Effector memory CD8-positive, alpha-beta T cell (primary cell): ENCODE measurements at places on chromosomes 3 and 15.
A peak's percentile ranks its signal among the peaks of the same experiment; 100 is the strongest.

GRCh38 chr3:65685621-65686235 is 353.0 kb downstream of the MAGI1 start:
- no peak for DNase-seq

GRCh38 chr3:126211569-126211968 is 31.2 kb upstream of the ALDH1L1 start:
- DNase-seq: no peak

DNA sequence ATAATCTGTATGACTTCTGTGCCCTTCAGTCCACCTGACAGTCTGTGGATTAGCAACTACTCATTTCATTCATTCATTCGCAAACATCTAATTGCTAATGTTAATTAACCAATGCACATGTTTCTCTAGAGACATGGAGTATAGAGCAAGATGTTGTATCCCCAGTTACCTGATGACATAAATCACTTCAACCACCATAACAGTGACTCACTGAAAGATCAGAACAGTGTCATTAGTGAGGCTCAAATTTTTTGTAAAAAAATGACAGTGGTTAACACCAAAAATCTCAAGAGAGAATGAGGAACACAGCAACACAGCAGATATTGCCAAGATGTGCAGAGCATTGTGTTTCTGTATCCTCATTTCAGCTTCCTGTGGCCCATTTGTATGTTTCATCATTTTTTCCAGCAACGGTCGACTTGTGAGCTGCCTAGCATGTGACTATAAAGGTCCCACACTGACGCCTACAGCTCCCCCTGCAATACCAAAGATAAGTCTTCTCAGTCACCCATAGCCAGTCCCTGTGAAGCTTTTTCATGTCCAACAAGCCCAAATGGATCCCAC is 3.7 kb upstream of the PLD1 start:
- DNase-seq: peak; percentile 10

DNA sequence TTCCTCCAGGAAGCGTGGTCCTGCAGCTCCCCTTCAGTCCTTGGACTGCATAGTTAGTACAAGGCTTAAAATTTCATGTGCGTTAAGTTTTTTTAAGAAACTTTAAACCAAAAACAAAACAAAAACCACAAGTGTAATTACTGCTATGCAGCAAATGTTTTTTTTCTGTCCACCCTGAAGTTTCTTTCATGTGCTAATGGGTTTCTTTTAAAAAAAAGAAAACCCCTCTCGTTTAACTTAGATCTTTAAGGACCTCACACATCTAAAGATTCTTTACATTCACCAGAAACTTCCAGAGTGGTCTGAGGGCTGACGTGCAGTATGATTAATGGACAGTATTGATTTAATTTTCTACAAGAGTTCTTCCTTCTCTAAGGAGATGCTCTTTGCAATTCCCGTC is 72.0 kb upstream of the PYGO1 start:
- no peak for DNase-seq

DNA sequence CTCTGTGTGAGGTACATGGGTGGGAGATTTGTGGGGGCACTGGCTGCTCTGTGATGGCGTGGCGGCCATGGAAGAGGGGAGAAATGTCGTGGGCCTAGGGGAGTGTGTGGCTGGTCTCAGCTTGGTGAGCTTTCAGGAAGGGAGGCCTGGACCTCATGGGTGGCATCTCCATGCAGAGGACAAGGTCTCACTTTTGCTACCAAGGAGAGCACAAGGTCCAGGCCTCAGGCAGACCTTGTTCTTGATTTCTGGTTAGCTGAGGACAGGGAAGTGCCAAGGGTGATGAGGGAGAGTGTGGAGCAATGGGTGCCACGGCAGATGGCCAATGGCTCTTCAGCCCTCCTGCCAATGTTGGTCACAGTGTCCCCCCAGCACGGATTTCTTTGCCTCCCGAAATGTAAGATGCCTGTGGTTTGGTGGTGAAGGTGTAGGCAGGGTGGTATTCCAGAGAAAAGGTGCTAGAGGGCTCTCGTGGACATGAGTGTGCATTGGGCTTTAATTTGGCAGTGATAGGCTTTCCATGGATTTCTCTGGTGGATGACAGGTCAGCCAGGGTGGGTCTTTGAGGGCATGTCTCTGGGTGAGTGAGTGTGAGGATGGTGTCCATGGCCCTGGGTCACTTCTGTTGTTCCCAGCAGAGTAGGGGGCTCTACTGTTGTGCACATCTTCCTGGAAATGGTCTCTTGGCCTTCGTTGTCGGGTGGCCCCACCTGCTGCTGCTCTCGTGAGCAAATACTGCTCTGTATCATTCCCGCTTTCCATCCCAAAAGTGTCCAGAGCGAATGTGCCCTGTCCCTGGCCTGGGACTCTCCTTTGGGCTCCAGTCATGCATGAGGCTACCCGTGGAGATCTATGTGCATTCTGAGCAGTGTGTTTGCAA is 108.0 kb downstream of the SNRPN start:
- DNase-seq: no peak

GRCh38 chr3:196186651-196187573 is 24.3 kb downstream of the ZDHHC19 start:
- no peak for DNase-seq

DNA sequence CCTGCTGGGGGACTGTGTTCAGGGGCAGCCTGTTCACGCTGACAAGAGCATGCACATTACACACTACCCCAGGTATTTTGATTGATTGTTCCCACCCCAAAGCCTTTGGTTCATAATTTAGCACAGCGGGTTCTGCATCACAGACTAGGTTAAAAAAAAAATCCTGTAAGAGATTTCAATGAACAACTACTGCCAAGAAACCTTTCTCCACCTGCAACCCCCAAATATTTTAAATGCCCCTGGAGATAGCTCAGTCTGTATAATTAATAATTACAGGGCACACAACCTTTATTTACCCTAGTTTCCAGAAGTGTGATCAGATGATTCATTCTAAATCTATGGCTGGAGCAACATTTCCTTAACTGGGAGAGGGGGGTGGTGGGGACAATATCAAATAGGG is 87.6 kb downstream of the NR2F2 start:
- no peak for DNase-seq

DNA sequence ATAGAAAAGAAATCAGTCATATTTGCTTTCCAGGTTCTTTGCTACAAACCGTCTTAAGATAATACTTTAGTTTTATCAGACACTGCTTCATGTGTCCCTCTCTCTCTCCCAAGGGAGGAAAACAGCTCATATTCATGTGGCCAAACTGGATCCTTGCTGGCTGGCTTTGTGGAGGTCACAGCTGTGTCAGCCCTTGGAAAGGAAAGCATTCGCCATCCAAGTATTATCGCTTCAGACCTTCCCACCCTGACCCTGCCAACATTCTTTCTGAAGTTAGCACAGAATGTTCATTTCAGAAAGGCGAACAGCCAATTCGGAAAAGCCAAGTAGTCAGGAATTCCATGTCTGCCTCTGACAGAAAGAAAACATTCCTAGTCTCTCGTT is 213.6 kb downstream of the FEZF2 start:
- DNase-seq: no peak

- DNase-seq: no peak
These were observed 68.7 kb downstream of the CGNL1 start for GRCh38 chr15:57444877-57445513.

DNA sequence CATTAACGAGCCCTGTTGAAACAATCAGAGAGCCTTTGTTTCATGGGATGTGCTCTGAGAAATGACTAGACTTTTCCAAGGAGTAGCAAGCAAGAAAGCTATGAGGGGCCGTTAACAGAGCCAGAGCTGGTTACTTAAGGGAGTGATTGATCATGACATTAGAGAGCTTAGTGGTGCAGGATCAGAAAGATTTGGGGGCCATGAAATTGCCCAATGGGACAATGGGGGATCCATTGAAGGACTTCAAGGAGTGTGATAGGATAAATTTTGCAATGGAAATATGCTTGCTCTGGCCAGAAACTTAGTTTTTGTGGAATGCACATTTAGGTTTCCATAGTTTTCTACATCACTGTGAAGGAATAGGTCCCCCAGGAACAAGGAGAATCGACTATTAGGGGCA is 45.6 kb downstream of the LRRC3B start:
- no peak for DNase-seq

DNA sequence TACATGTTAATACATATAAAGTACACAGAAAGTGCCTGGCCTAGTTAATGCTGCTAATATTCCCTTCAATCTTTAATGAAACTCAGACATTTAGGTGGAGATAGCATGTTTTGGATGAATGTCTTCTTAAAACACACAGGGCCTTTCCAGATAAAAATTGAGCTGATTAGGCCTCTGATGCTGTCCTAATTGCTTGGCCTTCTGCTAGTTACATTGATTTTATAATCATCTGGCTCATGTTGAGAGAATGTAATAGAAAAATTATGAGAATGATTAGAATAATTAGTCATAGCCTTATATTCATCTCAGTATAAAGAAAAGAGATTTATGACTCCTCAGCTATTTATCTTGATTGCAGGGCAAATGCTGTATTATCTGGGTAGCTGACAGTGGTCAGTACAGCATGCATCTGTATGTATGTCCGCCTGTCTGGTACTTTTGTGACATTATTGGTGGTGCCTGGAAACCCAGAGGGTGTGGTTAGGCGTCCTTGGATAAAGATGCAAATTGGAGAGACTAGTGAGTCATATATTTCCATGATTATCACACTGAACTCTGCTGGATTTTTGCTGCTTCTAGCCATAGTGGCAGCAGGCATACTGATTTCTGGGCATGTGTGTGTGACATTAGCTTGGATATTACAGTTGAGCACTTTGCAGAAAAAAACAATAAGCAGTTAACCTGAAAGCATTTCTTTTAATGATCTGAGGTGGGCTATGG is 120.8 kb downstream of the FEZF2 start:
- no peak for DNase-seq

DNA sequence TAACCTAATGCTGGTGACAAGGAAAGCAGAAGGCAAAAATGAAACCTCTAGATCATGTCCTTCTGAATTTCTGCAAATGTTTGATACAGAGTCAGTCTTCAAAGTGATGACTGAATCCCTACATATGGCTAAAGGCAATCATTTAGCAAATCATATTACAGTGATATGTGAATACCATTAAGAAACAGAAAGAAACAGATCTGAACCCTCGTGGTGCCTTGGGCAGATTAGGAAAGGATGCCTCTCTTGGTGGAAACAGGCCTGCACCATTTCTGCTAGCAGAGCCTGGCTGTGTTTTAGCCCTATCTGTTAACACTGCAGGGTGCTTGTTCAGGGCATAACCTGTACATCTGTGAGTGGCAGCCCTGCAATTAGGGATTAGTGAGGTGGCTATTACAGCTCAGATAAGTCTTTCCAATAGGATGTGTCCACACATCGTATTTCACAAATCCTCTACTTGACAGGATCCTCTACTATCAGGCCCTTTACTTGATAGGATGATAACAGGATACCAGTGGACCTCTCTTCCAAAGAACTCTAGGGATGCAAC is 12.1 kb downstream of the SEC22C start:
- DNase-seq: no peak

GRCh38 chr3:128338536-128339330 is 128.0 kb downstream of the DNAJB8 start:
- DNase-seq: no peak

GRCh38 chr3:86990734-86991481 is at the start of gene VGLL3:
Gene VGLL3 (minus strand): TSS chr3:86991149. CDS start chr3:86990743, 406 bp downstream.
- DNase-seq: no peak

GRCh38 chr3:106692624-106693023 is 684.6 kb upstream of the CCDC54 start:
- no peak for DNase-seq

DNA sequence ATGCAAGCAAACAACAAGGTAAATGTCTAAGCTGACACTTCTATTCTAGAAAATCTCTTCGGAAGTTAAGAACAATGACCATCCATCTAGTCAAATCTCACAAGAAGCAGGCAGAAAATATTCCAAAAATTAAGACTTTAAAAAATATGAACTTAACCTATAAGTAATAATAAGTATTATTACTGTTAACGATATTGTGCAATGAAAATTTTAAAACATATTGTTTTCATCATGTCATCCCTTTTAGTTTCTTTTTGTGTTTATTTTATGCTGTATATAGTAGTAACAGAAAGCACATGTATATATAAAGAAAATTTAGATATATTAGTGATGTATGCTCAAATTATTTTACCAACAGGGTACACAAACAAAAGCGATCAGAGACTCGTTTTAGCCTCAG is 4.1 kb downstream of the HDGFL3 start:
- no peak for DNase-seq

GRCh38 chr3:115523458-115523857 is 99.9 kb upstream of the GAP43 start:
- no peak for DNase-seq

- DNase-seq: no peak
These were observed 182.6 kb downstream of the WDR72 start for GRCh38 chr15:53576841-53577240.

DNA sequence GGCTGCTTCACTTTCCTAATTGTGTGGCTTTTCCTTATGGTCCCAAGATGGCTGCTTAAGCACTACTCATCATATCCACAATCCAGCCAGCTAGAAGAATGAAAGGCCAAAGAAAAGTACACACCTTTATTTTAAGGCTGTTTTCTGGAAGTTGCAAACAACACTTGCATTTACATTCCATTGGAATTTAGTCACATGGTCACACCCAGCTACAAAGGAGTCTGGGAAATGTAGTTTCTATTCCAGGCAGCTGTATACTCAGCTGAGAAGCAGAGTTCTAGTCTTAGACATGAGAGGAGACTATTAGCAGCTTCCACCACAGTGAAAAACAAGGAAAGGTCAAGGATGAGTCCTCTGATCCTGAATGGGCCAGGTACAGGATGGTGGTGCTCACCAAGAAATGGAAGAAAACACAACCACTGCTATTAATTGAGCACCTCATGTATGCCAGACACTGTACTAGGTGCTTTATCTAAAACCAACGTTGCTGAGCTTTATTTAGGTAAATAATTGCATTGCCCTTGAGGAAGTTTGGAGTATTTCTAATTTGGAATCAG is 28.0 kb upstream of the ATG7 start:
- no peak for DNase-seq

DNA sequence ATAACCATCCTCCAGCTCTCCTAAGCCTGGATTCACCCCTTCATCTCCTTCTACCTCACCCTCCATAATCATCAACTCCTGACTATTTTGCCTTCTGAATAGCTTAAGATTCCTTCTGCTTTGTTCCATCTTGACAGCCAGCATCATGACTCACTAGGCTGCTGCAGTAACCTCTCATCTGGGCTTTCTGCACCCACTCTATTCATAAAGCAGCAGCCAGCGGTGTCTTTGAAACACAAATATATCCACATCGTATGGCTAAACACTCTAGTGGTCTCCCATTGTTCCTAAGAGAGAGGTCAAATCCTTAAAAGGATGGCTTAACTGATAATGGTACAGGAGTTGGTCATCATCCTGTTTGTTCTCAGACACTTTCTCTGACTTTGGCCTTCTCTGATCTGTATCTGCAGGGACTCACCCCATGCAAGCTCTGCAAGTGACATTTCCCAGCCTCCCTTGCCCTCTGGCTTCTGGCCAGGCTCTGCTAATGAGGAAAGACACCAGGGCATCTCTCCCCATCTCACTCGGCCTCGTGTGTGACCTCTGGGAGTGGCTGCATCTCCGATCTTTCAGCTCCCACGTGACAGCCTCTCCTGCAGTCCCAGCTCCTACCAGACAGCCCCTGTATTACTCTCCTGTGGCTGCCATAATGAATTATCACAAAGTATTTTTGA is 6.2 kb downstream of the GRK7 start:
- DNase-seq: no peak
